ENCODE measurements at places on chromosomes 3 and 15.

DNA sequence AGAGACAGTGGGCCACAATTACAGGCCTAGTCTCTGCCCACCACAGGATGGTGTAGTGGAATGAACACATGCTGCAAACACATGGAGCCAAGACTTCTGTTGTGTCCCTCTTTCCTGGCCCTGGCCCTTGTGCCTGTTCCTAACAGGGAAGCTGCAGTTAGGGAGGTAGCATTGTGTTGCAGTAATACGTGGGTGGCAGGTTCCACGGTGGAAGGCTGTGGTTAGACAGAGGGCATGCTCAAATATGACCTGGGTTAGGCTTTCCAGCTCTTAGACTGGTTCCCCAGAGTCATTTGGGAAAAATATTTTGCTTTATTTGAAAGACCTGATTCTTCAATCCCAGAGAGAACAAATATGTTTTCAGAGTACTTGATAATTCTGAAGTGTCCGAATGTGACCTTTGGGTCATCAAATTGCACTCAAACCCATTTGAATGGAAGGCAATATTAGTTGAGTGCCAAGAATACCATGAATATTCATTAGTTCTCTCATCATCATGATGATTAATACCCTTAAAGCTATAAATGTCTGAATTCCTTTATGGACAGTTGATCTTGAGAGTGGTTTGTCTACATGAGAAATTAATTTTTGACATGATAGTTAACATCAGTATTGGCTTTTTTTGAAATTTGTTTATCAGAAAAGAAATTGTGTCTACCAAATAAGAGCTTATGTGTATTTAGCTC, 28.5 kb downstream of the PLAAT1 start:
- DNase-seq: no peak

GRCh38 chr3:45205126-45205525, 21.0 kb downstream of the TMEM158 start:
- DNase-seq: no peak

GRCh38 chr15:48975472-48976419, 12.0 kb upstream of the SHC4 start:
- peak; percentile 85 for DNase-seq

- DNase-seq: no peak
Observed at GRCh38 chr15:34861214-34861613, 65.9 kb upstream of the ACTC1 start.

DNA sequence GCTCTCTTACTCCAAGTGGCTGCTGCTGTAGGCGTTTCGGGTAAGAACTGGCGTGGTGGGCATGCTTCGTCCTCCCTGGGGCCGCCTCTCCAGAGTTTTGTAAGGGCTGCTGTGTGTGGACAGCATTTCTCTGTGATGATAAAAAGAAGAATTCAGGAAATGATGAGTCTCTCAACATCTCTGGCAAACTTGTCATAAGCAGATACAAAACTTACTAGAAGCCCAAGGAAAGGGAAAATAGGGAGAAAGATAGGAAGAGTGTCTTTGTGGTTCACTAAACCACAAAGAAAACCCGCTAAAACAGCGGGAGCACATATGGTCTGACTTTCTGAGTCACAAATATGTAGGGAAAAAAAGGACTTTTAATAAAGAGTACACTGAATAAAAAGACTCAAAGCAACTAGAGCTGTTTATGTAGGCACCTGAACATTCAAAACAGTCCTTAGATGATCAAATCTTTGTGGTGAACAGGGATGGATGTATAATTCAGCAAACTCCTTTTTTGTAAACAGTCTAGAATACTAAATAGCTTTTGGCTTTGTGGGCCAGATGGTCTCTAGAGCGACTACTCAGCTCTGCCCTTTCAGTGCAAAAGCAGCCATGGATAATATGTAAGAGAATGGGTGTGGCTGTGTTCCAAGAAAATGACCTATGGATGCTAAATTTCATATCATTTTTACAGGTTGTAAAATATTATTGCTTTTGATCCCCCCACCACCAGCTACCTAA, 60.4 kb upstream of the LMOD3 start:
- DNase-seq: no peak
